ENCODE measurements at places on chromosomes 11 and 22. TPM values are rescaled to one million over a fixed set of nuclear protein-coding genes. Genes with fewer than 3 reads are reported as not detected.

DNA sequence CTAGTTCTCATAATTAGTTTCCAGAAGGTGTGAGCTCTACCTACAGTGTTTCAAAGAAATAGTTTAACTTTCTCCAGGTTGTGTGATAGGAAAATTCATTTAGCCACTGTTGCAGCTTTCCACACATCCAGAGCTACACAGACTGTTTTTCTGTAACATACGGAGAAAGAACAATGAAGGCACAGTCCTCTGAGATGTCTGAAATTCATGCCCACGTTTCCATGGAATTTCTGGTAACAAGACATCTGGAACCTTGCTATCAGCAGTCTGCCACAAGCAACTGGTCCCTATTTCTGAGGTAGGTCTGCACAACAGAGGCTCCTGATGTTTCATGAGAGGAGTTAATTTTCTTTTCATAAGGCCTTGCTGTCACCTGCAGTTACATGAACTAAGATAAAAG, 273.3 kb upstream of the C11orf87 start:
- no peak for DNase-seq

GRCh38 chr11:14036469-14036868, 73.9 kb downstream of the SPON1 start:
- DNase-seq: no peak

DNA sequence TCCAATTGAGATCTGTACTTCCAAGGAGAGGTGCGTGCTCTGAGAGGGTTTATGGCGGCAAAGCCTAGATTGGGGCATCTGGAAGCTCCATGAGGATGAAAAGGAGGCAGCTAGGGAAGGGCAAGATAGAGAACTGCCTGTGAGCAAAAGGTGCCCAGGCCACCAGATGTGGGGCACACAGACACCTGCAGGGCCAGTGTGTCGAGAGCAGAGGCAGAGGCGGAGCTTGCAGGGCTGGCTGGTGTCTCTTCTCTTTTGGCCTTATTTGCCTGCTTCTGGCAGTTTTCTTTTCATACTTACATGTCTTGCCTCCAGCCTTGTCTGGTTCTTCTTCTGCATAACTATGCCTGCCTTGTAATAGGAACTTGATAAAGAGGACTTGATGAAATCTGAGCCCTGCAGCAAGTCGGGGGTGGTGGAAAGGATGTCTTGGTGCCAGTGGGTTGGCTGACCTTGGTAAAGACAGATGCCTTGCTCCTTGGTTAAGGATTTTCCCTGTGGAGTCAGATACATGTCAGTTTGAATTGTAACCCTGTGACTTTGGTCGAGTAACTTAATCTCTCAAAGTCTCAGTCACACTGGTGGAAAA, 680.3 kb downstream of the NTM start:
- DNase-seq: peak; percentile 38

DNA sequence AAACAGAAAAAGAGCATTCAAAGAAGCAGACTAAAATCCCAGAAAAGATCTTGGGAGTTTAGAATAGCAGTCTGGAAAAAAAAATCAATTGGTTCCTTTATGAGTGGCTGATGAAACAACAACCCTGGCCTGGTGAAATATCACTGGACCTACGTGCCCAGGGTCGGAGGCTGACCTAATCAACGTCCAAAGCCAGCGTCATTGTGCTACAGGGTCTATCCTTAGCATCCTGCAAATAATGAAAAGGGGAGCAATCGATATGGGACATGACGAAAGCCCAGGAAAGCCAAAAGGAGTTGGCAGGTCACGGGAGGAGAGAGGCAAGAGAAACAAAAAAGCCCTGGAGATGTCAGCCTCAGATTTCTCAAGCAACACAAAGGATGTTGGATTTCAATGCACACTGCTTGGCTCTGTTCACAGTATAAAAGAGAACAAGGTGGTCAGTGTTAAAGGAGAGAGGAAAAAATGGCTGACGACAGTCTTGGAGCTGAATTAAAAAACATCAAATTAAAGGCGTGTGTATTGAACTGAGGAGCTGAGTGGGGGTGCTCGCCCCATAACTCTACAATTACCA, 148.8 kb downstream of the BLID start:
- no peak for DNase-seq

The PTPN5 gene
- not detected for total RNA-seq

The MMP11 gene
- 4.2 TPM for total RNA-seq

Measured in M059J (cell line).